KG1 (cell line): ENCODE measurements at places on chromosomes 3 and 15.

DNA sequence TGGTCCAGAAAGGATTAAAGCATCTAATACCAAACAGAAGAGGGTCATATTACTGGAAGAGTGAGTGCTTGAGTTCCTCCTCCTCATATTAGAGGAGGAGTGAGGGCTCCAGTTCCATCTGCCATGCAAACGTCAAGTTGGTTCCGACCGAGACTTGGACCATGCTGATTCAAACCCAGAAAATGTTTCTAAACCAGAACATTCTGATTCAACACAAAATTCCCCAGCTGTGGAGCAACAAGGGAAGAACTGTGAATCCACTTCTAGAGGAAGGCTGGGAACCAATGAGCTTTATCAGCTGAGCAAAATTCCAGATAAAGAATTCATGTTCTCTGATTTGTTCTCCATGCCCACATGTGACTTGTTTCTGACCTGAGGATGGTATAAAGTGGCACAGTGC, 135.6 kb upstream of the WNT5A start:
- DNase-seq: no peak

GRCh38 chr15:98737159-98737558, 88.8 kb downstream of the IGF1R start:
- no peak for DNase-seq

GRCh38 chr3:5220193-5220592, 32.7 kb downstream of the EDEM1 start:
- DNase-seq: no peak

- no peak for DNase-seq
Measured at GRCh38 chr3:169362301-169362700, 301.2 kb downstream of the MECOM start.

DNA sequence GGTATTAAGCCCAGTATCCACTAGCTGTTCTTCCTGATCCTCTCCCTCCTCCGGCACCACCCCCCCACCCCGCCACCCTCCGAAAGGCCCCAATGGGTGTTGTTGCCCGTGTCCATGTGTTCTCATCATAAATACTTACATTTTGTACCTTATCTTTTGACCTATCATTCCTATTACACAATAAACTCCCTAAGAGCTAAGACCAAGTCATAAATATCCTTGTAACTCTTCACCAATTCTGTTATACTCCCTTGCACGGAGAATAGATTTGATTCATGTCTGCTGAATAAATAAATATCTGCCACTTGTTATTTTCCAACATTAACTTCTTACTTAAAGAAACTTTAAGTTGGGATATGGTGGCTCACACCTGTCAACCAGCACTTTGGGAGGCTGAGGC, 43.9 kb downstream of the SHQ1 start:
- no peak for DNase-seq

DNA sequence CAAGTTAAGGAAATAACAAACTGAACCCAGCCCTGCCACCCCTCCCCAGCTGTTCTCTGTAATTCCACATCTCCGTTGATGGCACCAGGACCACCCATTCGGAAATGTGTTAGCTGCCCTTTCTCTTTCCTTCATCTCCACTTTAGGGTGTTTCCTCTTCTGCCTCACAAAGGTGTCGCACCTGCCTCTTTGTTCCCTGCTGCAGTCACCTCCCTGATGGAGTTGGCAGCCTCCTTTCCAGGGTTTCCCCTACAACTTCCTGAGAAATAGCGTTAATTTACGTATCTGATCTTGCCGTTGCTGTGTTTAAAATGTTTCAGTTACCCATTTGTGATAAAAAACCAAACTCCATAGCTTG, 57.3 kb downstream of the GPR171 start:
- DNase-seq: no peak
